A172 (cell line): ENCODE measurements at places on chromosomes 4 and X.

- no peak for DNase-seq
Observed at GRCh38 chrX:152642931-152643564, 5.4 kb downstream of the GABRQ start.

GRCh38 chr4:42710761-42711160 lies 53.9 kb upstream of the ATP8A1 start:
- no peak for DNase-seq

DNA sequence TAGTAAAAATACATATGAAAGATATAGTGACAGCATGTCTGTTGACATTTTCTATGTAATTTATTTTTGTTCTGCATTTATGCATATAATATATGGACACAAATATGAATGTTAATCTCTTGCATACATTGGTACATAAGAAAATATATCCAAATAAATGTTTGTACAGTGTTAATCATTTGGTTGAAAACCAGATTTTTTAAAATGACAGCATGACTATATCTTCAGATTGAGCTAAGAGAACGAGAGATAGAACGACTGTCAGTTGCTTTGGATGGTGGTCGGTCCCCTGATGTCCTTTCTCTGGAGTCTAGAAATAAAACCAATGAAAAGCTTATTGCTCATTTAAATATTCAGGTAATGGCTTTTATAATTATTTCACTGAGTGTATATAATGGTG lies 15.3 kb downstream of the CEP135 start:
- no peak for DNase-seq

DNA sequence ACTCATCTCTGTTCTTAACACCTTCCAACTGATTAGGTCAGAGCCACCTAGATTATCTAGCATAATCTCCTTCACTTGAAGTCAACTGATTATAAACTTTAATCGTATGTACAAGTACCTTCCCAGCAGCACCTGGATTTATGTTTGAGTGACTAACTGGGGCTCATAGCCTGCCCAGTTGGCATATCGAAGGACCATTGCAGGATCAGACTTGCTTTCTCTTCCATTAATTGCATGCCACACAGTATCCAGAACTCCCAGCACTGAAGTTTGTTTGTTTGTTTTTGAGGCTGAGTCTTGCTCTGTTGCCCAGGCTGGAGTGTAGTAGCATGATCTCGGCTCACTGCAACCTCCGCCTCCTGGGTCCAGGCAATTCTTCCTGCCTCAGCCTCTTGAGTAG lies 27.9 kb downstream of the GRK4 start:
- no peak for DNase-seq

- DNase-seq, result peak; percentile 53
Observed at GRCh38 chr4:109912706-109913595, at the start of gene EGF. Gene EGF, plus strand, starts transcription at chr4:109912883. Its CDS starts 453 bp downstream, at chr4:109913336.

DNA sequence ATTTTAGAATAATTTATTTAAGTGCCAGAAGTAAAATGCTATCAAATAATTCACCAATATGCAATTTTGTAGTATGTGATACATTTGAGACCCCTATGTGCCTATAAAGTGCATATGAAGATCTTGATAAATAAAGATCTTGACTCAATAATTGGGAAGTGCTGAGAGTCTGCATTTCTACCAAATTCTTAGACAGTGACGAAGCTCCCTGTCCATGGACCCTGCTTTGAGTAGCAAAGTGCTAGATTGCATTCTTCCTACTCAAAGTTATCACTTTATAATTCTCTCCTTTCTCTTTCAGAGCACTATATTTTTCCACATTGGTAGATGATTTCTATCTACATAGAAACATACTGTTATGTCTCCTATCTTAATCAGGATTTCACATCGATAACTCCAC lies 1393.9 kb downstream of the ARAP2 start:
- no peak for DNase-seq

DNA sequence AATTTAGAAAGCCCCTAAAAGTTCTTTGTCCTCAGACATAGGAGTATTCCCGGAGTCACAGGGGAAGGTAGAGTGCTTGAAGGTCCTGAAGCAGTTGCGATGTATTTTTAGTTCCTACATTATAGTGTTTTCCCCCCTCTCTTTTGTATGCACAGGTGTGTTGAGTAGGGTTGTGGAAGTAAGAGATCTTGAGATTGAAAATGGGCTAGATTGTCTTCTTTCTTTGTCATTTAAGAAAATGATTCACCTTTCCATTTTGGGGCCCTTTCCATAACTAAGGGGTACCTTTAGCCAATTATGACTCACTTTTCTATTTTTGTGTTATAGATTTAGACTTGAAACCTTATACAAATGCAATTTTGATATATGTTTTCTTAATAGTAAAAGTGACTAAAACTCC lies 75.8 kb upstream of the AFF2 start:
- no peak for DNase-seq
